Activated CD8-positive, alpha-beta memory T cell treated with anti-CD3 and anti-CD28 coated beads, Interleukin-2, amount 10 ng/mL, durations not matched to agents 7 days and 5 days (primary cell): ENCODE measurements at places on chromosomes 6 and 20. TPM values are rescaled to one million over a fixed set of nuclear protein-coding genes. Genes with fewer than 3 reads are reported as not detected.

The NQO2 gene
- 14.5 TPM for total RNA-seq

The TRDN gene
- total RNA-seq = not detected

The GLP1R gene
- total RNA-seq = not detected

DNA sequence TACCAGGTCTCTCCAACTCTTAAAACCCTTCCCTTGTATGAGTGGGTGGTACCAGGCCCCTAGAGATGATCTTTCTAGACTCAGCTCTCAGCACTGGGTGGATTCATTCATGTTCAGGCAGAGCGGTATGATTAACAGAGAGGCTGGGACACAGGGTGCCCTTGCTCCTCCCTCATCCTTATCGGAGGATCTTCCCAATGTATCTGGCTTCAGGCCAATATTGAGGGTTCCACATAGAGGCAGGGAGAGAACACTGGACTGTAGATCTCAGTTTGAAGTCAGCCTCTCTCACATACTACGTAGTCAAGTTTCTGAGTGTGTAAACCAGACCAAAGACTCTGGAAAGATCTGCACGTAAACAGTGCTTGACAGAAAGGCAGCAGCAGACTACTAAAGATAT lies 366.2 kb downstream of the DHX35 start:
- DNase-seq = no peak

DNA sequence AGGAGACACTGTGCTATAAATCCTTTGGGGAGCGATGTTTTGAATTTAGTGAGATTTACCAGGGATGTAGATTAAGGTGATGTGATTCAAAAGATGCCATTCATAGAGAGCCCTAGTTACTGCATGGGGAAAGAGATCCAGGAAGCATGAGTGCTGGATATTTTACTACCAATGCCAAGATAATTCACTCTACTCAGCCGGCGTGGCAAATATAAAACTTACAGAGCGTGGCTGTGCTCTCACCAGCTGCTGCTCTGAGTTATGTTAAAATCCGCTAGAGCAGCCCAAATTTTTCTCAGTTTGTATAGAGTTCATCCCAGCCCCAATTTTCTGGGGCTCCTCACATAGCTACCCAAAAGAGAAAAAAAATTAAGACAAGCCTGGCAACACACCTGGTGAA lies 48.6 kb downstream of the BFSP1 start:
- DNase-seq = no peak

DNA sequence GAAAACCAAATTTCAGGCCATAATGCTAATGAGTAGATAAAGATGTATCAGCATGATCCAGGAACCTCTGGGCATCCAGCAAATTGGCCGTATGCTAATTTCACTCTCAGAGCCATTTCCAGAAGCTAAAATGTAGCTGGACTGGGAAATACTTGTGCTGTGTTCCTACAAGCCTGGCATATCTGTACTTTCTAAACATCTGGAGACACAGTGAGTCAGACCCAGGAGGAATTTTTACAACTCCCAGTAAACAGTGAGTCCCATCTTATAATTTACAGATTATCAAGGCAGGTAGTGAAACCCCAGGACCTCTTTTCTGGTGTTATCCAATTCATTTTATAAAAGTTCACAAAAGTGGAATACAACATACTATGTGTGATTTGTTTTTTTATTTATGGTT lies 683.0 kb upstream of the ADGRB3 start:
- DNase-seq = no peak

DNA sequence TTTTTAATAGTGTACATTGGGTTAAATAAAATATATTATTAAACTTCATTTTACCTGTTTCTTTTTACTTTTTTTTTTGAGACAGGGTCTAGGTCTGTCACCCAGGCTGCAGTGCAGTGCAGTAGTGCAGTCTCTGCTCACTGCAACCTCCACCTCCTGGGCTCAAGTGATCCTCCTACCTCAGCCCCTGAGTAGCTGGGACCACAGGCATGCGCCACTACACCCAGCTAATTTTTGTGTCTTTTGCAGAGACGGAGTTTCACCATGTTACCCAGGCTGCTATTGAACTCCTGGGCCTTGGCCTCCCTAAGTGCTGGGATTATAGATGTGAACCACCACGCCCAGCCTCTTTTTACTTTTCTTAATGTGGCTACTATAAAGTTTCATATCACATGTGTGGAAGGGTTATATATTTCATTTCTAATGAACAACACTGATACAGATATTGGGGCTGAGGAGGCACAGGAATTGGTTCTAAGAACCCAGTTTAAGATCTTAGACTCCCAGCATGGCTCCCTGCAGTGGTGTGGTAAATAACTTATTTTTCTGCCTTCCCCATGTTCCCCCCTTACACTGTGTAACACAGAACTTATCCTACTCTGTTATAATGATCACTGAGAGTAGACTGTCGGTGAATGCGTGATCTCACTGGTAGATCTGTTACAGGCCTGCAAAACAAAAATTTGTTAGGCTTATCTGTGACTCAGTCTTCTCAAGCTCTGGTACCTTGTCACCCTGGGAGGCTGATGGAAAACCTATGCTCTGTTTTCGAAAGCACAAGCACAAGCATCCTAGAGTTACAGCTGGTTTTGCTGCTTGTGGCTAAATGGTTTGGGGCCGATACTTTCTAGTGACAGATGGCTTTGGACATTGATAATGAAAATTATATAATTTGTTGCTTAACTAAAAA lies 5.8 kb upstream of the ATXN1 start:
- DNase-seq = no peak

DNA sequence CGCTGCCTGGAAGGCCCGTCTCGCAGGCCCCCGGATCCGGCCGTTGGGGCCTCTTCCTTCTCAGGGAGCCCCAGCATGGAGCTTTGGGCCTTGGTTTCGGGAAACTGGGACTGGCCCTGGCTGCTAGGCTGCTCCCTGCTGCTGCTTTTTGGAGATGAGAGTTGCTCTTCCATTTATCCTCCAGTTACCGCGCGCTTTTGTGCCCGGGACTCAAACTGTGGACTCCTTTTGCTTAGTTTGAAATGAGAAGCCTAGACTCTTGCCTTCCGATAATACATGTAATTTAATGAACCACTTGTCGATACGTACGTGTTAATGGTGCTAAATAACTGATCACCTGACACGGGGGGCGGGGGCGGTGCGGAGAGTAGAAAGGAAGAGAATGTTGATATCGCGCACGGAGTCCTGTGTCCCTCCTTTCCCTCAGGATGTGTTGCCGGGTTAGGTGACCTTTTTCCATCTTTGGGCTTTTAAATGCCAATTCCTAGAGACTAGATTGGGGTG lies 968 bp downstream of the PHF3 start:
- peak; percentile 77 for DNase-seq

DNA sequence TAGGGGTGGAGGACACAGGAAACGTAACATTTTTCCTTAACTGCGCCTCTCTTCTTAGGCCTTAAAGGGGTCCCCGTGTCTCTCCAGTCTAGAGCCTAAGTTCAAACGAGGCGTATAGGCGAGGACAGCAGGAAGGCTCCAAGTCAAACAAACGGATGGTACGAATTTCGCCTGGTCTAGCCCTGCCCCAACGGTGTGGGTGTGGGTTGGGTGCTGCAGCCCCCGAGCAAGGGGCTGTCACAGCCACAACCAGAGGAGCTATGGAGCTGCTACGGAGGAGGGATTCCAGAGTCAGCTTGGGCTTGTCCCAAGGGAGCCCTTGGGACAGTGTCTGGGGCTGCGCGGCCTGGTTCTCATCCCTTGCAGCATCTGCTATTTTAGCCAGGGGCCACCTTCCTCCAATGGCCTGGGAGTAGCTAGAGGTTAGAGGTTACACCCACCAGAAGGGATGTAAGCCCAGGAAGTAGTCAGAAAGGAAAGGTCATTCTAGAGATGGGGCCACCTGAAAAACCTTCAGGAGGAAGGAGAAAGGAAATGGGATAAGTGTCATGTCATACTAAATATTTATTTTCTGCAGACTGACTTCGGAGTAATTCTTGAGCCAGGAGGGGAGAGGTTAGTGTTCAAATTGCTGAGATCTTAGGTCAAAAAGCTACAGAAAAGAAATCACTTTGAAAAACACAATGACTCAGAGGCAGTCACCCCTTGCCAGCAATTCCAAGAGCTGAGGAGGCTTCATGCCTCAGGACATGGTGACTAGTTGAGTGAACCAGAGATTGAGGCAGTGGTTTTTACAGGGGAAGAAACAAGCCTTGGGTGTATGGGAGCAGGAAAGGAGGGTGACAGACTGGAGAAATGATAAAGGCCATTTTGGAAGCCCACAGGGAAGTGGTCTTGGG lies 21.7 kb downstream of the VPS52 start:
- DNase-seq = peak; percentile 48

DNA sequence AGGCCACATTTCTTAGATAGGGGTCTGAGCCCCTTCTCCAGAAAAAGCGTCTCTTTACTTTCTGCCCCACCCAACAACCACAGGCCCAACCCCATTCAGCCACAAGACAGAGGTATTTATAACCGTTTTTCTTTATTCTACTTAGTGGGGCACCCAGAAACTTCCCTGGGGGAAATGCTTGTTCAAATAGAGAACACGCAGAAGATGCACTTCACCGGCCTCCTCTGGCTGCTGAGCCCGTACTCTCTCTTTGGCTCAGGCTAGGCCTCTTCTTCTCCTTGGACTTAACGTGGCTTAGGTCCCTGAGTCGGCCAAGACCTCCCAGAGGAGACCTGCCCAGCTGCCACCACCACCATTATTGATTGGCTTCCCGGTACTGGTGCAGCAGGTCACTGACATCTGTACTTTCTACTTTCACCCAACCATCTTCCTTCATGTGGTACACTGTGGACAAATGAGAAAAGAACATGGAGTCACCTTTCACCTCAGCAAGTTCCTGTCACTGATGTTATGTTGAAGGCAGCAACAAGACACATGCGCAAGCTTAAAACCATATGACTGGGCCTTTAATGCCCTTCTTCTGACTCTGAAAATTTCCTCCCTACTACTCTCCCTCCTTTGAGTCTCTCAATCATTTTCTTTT lies 2.2 kb upstream of the TAP2 start:
- DNase-seq = peak; percentile 87

GRCh38 chr6:28979679-28980078 lies 25.4 kb downstream of the ZNF311 start:
- DNase-seq = no peak

GRCh38 chr6:132275066-132275970 lies 126.0 kb downstream of the MOXD1 start:
- DNase-seq = no peak

DNA sequence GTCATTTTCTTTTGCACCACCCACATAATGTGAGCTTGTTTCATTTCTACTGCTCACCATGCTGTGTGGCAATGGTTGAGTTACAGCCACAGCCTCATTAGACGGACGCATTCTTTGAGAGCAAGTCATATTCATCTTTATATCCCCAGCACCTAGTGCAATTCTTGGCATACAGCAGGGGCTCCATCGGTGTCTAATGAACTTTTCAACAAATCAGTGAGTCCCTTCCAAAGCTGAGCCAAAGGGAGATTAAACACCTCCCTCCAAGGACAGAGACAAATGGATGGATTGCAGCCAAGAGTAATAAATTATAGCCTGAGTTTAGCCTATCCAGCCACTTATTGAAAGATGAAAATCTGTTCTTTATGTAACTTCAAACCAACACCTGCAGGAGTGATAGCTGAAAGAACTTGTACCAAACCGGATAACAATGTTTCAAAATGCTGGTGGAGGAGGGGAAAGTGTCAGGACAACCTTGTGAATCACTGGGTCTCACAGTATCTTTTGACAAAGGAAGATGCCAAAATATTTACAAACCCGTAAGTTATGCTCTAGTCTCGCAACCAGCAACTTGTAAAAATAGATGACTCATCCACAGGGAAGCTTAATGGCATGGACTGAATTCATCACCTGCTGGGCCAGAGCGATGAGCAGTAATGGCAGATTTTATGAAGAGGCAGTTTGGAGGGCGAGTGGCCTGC lies 139.0 kb downstream of the PXDC1 start:
- DNase-seq = peak; percentile 12

- DNase-seq = no peak
Observed at GRCh38 chr20:57484772-57485171, 40.2 kb downstream of the CTCFL start.

- DNase-seq = no peak
Observed at GRCh38 chr6:157546321-157546720, 165.3 kb downstream of the ZDHHC14 start.

DNA sequence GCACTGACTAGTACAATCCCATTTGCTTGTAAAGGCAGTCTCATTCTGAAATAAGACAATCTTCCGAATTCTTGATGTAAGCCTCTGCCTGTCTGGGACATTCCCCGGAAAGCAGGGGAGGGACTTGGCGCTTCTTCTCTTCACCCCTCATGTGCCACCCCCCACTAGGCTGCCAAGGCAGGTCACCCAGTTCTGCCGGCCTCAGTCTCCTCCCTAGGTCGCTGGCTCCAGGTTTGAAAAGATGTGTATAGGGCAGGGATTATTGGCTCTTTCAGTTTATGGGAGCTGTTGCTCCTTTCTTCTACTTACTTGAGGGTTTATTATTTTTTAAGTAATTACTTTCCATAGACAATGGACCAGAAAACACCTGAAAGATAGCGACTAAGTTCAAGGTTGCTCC lies 158.1 kb upstream of the RPS6KA2 start:
- no peak for DNase-seq

DNA sequence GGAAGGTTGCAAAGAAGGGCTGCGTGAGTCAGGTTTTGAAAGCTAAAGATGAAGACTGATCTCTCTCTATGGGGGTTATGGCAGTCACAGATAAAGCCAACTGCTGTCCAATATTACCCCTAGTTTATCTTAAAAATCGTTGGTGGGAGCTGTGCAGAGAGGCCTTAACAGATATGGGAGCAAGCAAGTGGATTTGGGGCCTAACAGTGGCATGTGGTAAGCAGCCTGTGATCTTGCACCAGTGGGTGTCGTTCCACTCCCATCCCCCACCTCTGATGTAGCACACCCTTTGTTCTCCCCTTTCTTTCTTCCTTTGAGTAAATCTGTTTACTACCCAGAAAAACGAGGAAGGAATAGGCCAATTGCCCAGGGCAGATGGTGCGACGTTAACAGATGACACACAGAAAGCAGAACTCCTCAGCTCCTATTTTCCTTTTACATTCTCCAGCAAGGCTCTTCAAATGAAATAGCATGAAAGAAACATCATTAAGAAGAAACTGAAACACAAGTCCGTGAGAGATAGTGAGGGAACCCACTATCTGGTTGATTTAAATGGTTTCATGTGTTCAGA lies 274.1 kb upstream of the CITED2 start:
- DNase-seq = no peak

DNA sequence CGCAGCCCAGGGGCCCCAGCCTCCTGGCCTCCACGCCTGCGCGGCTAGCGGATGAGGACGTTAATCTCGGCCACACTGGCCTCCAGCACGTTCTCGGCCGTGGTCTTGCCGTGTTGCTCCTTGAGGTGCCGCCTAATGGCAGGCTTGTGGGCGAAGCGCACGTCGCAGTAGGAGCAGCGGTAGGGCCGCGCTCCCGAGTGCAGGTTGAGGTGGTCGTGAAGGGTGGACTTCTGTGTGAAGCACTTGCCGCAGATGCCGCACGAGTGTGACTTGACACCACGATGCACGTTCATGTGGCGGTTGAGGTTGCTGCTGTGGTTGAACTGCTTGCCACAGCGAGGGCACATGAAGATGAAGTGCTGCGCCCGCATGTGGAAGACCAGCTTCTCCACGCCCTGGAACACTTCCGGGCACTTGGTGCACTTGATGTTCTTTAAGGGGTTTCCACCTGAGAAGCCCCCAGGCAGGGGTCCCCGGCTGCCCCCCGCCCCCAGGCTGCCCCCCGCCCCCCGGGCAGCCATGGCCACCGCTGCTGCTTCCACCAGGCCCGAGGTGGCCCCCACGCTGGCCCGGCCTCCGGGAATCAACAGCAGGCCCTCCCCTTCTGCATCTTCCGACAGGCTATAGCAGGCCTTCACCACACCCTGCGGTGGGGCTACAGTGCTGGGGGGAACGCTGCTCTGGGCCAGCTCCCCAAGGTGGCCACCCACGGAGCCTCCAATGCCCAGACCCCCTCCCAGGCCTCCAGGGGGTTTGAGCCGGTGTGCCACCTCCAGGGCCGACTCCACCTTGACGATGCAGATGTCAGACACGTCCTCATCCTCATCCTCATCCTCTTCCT lies 1.8 kb downstream of the ZBTB12 start:
- DNase-seq = peak; percentile 50
